Liver (tissue), 10 donors: ENCODE measurements at places on chromosomes 13 and 19. TPM values are rescaled to one million over a fixed set of nuclear protein-coding genes. Genes with fewer than 3 reads are reported as not detected.

- no peak for DNase-seq
Observed at GRCh38 chr13:42751693-42752092, 29.7 kb upstream of the FAM216B start.

- no peak for DNase-seq
Observed at GRCh38 chr13:101343128-101343787, 73.0 kb downstream of the NALCN start.

GRCh38 chr19:35845215-35846037, 6.9 kb downstream of the NPHS1 start:
- DNase-seq, result no peak

DNA sequence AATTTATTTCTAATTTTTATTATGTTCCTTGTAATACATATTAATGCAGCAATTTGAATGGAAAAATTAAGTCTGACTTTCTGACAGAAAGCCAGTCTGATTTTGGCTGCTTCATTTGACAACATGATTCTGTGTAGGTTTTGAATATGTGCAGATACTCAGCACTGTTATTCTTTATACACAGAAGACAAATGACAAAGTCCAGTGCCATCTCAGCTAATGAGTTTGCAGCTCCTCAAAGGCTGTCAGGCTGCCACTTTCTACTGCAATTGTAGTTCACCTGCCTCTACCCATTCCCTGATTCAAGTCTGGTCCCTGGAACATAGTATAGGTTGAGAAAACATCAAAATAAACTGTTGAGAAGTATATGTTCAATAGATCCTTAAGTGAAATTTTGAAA, 2.9 kb upstream of the CHAMP1 start:
- DNase-seq, result no peak

DNA sequence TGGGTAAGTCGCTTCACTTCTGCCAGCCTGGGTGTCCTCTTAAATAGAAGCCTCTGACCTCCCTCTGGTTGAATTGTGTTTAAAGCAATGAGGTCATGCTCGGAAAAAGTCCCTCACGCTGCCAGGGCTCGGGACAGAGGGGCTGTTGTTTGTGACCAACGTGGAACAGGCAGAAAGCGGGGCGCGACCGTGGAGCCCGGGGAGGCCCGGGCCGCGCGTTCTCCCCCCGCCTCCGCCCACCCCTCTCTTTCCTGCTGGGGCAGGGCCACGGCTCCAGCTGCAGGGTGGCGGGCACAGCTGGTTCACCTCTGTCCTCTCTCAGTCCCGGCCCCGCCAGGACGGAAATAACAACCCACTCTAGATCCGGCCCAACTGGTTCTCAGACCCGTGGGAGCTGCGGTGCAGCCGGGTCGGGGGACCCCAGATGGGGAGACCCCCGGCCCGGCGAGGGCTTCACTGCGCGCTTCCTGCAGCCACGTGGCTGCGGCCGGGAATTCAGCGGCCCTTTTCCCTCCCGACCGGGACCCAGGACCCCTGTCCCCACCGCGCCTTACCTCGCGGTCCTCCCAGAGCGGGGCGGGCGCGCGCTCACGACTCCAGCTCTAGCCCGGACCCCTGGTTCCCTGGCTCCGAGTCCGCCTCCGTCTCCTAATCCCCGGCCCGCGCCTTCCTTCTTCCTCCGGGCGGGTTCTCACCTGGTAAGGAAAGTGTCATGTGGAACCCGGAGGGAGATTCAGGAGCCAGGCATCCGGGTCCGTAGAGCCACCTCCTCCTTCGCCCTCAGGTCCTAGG, 1.9 kb downstream of the CDC42EP5 start:
- no peak for DNase-seq

DNA sequence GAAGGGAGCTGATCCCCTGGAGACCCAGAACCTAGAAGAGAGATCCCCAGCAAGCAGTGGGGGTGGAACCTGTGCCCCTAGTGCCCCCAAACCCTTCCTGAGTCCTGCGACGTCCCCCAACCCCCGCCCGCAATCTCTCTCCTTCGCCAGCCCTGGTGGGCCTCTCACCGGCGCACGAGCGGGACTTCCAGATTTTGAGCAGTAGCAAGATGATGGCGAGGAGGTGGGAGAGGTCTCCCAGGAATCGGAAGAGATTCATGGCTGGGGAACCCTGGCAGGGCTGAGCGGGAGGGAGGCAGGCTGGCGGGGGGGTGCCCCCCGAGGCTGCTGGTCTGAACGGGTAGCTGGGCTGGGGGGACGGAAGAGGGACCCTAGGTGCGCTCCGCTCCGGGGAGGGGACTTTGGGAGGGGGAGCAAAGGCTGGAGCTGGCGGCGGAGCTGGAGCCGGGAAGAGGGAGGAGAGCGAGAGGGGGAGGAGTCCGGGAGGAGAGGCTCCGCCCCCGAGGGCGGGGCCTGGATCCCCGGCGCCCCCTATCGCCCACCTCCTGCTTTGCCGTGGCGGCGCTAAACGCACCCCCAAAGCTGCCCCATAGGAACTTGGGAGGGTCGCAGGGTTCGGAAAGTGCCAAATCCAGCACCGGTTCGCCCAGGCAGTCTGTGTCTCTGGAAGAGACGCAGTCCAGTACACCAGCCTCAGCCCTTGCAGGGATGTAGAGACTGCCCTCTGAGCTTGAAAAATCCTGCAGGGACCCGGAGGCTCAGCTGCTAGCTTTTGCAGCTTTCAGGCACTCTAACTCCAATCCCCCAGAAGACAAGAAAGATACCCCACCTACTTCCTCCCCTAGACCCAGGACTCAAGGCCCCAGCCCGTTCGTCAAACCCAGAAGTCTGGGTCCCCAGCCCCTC, at the start of gene KDELR1:
KDELR1 (minus strand) TSS at position 452 of the 906 bp plus-strand sequence; CDS start at position 259, 193 bp downstream.
- peak; percentile 88 for DNase-seq

DNA sequence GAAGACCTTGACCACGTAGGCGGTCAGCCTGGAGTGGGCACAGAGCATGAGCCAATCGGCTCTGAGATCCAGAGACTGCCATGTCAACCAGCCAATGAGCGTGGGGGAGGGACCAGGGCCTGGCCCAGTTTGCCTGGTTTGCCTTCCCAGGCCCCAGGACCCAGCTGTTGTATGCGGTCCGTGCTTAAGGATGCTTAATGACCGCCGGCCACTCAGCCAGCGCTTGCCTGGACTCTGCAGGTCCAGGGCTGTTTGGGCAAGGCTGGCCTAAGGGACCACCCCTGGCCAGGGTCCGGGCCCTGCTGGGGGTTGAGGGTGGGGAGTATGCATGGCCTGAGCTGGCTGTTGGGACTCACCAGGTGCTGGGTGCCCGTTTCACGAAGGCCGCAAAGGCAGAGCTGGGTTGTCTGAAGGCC, 23.1 kb upstream of the TNFSF14 start:
- DNase-seq, result no peak

The FAM124A gene
- polyA plus RNA-seq, result 0.40 TPM

The SKA3 gene
- 0.73 TPM for polyA plus RNA-seq
